ENCODE measurements at places on chromosomes 12 and 14.

GRCh38 chr14:100147181-100147631, 12.2 kb downstream of the DEGS2 start:
- DNase-seq: peak; percentile 45

- DNase-seq: no peak
Observed at GRCh38 chr12:131919366-131920156, 9.5 kb upstream of the PUS1 start.

GRCh38 chr12:69442894-69443293, 27.3 kb upstream of the FRS2 start:
- no peak for DNase-seq

DNA sequence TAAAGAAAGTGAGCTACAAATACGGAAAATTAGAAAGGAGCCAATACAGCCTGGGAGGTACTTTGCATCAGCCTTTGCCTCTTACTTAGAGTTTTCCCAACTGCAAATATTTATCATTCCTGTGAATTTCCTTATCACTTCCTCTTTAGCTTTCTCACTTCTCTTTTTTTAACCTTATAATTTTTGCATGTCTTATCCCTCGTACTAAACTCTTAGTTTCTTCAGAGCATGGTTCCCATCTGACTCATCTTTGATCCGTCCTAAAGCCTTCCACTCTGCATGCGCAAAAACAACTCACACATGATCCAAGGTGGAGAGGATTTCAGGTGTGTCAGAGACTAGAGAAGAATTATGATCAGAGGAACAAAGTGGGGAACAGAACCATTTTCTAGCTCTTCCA, 9.6 kb upstream of the SNAPC1 start:
- DNase-seq: no peak

DNA sequence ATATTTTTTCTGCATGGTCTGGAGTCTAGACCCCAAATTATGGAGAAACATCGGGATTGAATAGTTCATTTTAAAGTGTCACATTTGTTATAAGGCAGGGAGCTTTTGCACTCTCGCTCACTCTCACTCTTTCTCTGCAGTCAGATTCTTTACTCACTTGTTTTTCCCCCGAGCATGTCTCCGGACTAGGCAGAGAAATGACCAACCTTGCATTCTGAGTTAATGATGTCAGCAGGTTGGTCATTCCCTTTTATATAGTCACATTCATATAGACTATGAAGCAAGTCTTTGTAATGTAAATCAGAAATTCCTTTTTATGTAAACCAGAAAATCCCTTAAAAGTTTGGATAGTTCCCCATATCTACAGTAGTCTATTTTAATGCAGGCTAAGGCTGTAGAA, 4.1 kb downstream of the C12orf75 start:
- DNase-seq: no peak

DNA sequence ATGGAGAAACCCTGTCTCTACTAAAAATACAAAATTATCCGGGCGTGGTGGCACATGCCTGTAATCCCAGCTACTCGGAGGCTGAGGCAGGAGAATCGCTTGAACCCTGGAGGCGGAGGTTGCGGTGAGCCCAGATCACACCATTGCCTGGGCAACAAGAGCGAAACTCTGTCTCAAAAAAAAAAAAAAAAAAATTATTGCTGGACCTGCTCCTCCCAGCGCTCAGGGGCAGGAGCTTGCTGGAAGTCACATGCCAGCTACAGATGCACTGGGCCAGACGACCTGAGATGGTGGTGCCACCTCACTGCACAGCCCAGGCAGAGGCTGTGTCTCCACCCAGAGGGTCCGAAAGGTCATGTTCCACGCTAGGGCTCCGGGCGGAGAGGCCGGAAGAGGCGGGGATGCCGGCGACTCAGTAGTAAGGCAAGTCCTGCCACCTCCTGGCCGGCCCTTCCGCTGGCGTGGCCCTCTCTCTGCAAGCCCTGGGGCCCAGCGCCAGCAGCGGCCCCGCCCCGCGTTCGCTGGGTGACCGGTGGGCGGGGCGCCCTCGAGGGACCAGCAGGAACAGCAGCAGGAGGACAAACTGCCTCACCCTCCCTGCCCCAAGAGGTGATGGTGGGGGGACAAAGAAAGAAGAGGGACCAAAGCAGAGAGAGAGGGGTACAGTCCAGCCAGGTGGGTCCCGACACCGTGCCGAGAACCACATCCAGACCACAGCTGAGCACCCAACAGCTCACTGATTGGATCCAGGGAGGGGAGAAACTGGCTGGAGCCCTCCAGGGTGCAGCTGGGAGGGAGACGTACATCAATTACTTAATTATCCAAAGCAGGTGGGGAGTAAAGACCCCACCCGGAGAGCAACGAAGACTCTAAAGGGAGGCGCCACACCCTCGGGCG, 3.6 kb upstream of the RHOF start:
- no peak for DNase-seq

GRCh38 chr12:103877934-103878510, 37.0 kb upstream of the NT5DC3 start:
- peak; percentile 81 for DNase-seq

DNA sequence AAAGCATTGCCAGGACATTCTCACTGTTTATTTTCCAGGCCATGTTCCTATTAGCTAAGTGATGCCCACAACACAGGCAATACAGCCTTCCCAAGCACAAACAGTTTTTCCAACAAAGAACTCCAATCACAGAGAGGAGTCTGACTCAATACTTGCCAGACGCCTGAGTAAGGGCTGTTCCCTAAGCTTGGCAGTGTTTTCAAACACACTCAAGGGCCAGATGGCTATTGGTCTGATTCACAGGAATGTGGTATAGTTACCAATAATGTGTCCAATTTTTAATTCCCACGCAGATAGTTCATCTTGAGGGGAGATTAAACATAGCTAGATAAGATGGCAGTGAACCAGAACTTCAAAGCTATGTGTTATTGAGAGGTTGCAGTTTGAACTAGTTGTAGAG, 381.0 kb downstream of the SNAPC1 start:
- no peak for DNase-seq

DNA sequence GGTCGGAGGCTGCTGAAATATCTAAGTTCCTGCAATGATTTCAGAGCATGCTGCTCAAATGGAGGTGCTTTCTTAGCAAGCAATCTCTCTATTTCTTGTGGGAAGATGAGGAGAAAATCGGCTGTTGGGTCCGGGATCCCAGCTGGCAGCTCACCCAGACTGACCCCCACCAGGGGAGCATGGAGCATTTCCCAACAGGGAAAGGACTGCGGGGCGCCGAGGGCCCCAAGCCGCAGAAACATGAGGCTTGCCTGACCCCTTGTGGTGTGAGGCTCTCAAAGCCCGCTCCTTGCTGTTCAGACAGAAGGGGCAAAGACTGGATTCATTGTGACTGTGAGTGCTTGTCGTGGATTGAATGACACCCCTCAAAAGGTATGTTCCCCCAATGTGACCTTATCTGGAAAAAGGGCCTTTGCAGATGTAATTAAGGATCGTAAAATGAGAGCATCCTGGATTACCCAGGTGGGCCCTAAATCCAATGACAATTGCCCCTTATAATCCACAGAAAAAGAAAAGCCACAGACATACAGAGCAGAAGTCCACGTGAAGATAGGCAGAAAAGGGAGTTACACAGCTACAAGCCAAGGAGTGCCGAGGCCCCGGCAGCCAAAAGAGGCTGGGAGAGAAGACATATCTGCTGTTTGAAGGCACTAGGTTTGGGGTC, 116.3 kb upstream of the VASH1 start:
- DNase-seq: peak; percentile 8

GRCh38 chr12:105960319-105961083, 178.3 kb downstream of the NUAK1 start:
- no peak for DNase-seq

GRCh38 chr12:1355396-1355795, 239.0 kb downstream of the FBXL14 start:
- no peak for DNase-seq

- DNase-seq: no peak
Observed at GRCh38 chr12:126389961-126390360, 1324.7 kb downstream of the AACS start.

- peak; percentile 76 for DNase-seq
Observed at GRCh38 chr12:121530600-121531355, 50.0 kb downstream of the KDM2B start.

- DNase-seq: no peak
Observed at GRCh38 chr12:88922816-88923215, 342.5 kb upstream of the KITLG start.

GRCh38 chr12:55664826-55665225, 28.1 kb downstream of the OR10P1 start:
- DNase-seq: no peak

DNA sequence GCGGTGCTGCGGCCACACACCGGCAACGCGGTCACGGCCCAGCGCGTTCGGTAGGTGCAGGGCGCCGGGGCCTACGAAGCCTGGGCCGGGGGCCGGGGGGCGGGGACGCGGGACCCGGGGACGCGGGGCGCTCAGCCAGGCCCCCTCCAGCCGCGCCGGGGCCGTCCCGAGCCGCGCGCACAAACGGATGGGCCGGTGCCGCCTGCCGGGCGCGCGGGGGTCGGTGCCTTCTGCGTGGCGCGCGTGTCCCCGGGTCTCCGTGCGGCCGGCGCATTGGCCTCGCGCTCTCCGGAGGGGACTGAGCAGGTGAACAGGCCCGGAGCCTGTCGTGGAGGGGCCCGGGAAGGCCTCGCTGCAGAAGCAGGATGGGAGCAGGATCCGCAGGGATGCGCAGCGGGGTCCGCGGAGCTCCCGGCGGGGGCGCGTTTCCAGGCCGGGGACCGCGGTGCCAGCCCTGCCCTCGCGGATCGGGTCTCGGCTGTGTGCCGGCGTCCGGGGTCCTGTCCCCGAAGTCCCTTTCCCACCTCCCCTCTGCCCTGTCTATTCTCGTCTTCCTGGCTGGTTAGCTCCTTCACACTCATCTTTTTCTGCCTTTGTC, 421 bp downstream of the GLT1D1 start:
- DNase-seq: no peak

- DNase-seq: no peak
Observed at GRCh38 chr14:104367866-104368750, 211.5 kb upstream of the C14orf180 start.

- DNase-seq: peak; percentile 12
Observed at GRCh38 chr14:70585231-70585630, 15.2 kb downstream of the MED6 start.

GRCh38 chr14:73223049-73223448, 14.3 kb upstream of the PAPLN start:
- DNase-seq: peak; percentile 53

DNA sequence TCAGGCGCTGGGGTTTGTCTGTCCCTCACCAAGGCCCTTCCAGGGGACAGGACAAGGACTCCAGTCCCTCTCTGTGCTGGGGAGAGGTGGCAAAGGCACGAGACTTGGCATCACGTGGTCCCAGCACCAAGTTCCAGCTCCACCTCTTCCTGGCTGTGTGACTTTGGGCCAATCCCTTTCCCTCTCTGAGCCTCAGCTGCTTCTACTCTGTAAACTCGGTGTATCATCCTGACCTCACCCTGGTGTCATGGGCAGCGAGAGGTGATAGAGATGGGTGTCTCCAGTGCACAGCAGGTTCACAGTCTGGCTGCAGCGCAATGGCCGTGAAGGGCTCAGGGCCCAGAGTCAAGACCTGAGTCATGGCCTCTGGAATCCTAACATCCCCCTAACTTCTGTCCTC, 54.0 kb downstream of the MVK start:
- no peak for DNase-seq

GRCh38 chr12:510071-510825, 50.5 kb downstream of the B4GALNT3 start:
- no peak for DNase-seq

DNA sequence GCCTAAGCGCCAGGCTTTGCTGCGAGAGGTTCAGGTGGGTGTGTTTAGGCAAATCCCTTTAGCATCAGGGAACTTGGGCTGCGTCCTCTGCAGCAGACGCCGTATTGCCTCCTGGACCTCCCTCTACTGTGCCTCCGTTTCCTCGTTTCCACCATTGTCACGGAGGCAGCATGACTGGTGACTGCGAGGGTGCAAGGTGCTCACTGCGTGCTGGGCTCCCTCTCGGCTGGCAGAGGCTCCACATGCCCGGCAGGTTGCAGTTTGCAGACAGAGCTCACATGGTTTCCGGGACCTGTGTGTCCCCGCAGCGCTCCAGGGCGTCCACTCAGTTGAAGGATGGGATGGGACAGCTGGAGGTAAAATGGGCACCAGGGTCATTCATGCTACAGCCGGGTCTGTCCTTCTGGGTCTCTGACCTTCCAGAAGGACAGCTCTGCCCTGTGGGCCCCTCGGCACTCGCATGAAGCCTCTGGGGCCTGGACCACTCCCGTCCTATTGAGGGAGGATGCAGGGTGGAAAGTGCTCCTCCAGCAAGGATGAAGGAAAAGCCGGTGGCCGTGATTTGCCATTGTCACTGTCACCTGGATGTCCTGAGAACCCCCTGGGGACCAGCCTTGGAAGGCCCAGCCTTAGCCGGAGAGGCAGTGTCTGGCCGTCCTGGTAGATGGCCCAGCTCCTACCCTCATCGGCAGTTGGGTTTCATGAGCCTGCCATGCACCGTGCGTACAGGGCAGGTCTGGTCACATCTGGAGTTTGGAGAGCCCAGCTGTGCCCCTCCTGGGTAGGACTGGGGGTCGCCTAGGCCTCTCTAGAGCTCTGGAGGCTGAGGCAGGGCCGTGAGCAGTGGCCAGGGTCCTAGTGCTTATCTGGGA, 146.5 kb downstream of the KIF26A start:
- no peak for DNase-seq

DNA sequence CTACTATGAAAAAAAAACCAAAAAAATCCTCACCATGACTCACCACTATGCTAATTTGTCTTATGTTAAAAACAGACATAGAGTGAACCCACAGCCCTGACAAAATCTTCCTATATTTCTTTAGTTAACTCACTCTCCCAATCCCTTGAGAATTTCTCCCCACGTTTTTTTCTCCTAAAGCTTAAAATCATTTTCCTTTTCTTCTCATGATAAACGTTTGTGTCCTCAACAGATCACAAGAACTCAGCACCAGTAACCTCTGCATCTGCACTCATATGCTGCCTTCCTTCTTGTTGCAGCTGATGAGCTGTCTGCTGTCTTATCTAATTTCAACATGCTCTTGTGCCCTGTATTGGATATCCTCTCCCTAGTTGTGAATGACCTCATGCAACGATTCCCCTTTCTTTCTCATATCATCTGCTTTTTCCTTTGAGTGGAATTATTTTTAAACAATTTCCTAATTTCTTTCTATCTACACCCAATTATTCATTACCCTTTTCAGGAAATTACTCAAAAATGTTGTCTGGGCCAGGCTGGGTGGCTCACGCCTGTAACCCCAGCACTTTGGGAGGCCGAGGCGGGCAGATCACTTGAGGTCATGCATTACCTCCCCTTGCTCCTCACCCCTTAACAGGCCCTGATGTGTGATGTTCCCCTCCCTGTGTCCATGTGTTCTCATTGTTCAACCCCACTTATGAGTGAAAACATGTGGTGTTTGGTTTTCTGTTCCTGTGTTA, 427.5 kb upstream of the MGAT4C start:
- no peak for DNase-seq
